ENCODE measurements at places on chromosomes 6 and 20.

- DNase-seq, result no peak
These were observed 653.7 kb downstream of the TFAP2A start for GRCh38 chr6:9761220-9761619.

DNA sequence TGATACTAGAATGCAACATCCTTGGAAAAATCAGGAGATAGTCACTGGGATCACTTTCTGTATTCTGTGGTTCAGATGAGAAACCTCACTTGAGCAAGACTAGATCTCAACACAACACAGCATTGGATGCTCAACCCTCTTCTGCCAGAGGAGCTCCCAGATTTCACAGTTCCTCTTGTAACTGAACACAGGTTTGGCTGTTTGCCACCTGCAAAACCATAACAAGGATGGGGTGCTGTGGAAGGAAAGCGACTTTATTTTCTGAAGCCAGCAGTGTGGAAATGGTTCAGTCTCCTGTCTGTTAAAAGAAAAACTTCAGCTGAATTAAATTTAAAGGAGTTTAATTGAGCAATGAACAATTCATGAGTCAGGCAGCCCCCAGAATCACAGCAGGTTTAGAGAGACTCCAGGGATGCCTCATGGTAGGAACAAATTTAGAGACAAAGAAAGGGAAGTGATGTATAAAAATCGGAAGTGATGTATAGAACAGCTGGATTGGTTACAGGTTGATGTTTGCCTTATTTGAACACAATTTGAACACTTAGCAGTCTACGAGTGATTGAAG is 149.9 kb upstream of the UST start:
- no peak for DNase-seq

DNA sequence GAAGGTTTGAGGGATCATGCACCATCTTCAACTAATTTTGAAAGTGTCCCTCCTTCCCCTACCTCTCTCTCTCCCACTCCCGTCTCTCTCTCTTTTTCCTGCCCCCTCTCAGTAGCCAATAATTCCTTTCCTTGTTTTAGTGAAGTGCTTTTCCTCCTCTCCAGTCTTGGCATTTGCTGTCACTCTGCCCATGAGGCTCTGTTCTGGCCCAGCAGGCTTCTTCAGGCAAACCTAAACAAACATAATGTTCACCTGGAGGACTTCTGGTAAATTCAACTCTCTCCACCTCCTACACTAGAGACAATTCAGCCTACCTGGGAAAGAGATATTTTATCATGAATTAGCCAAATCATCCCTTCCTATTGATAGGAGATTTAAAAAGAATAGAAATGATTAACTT is 320.4 kb upstream of the RNF24 start:
- DNase-seq, result no peak

DNA sequence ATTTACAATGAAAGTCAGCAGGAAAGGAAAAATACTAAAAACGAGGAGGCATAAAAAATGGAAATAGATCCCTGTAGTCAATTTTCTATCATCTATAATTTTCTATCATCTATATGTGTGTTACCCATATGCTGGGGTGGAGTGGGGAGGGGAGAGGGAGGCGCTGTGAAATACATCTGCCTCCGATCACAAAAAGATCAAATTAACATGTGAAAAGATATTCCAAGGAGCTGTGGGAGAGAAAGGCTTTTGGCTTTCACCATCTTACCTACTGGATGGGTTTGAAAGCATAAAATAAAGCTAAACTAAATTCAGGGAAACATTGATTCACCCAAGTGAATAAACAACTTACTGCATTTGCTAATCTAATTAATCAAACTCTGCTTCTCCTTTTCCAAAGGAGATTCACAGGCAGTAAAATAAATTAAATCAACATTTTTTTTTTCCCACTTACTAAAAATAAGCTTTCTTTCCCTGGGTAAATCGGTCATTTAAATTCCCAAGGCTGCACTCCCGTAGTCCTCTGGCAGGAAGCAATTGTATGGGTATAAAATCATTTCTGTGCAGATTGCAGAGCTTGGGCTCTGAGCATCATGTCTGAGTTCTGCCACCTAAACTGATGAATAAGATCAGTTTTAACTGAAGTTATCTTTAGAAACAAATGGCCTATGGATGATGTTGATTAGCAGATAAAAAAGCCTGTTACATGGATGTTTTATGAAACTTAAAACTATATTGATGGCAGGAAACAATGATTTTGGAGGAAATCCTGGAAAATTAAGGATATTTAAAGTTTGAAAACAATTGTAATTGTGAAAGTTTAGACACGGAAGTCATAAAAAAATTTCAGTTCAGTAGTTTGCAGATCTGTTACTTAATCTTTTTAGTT is 147.9 kb downstream of the SOX4 start:
- DNase-seq, result peak; percentile 19

DNA sequence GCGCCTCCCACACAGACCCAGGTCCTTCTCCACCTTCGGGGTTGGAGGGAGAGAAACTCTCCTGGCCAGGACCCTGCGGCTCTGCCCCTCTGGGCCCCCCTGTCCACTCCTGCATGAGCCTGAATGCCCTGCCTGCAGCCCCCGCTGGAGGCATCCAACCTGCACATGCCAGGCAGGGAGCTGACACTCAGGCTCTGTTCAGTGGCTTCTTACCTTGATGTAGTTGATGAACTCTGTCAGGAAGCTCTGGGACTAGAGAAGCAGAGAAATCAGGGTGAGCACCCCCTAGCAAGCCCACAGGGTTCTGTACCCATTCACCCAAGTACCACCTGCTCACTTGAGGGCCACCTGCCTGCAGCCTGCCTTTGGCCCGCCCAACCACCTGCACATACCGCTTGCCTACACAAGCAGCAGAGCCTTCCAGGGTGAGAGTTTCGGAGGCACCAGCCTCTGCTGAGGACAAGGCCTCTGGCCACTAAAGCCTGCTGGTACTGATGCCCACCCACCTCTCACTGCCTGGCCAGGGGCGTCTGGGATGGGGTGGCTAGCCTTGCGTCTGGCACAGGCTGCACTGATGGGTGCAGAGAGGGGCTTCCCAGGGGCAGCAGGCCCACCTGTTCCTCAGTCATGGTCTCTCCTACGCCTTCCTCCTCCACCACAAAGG is 9.7 kb downstream of the DDRGK1 start:
- no peak for DNase-seq

Measured in fibroblast of upper back skin (primary cell).